ENCODE measurements at places on chromosomes 16 and 17.

GRCh38 chr17:4425398-4425797 is 8.3 kb upstream of the SPNS3 start:
- no peak for DNase-seq

DNA sequence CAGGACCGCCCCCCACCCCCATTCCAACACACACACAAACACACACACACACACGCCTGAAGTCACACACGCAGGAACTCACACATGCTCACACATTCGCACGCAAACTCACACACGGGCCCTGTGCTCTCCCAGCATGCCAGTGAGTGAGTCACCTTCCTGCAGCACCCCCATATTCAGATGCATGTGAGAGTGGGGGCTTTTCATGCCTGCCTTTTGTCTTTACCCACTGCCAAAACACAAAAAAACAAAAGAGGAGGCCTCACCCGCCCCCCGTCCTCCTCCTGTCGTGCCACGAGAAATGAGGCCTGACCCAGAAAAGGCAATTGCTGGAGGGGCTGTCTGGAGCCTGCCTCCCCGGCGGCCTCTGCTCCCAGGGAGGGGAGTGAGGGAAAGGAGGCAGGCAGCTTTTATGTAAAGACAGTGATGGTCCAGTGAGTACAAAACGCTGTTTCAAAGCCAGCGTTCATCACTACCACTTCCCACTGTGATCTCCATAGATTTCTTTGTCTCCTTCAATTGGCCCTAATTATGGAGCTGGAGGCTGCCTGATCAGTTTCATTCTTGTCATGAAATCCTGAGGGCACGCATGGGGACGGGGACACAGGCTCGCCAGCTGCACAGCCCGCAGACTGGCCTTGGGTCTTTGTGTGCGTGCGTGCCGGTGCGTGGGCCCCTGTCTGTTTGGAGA is 29.5 kb upstream of the GSE1 start:
- DNase-seq = peak; percentile 84

DNA sequence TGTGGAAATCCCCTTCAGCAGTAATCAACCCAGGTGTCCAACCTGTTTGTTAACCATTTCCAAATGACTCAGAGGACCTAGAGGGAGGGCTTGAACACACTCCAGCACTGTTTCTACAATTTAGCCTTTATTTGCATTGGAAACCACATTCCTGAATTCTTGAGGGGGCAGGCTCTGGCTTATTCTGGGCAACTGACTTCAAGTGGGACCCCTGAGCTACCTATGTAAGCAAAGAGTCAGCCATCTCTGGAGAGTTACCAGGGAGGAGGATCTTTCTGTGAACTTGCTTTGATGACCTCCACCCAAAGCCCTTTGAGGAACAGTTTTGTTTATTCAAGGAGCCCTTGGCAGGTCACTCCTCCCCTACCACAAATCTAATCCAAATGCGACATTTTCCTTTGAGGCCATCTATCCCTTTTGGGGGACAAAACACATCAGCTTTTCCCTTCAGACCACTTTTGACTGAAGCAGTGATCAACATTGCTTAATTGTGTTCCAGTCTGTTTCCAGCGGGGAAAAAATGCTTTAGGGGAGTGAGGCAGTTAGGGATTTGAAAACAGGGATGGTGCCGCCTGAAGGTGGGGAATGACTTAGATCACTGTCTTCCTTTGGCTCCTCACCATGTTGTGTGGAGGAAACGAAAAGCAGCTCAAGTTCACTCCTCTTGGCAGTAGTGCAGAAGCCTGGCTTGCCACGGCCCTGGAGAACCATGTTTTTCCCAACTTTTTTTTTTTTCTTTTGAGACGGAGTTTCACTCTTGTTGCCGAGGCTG is 46.2 kb downstream of the TUBD1 start:
- DNase-seq = peak; percentile 54

- DNase-seq = no peak
Measured at GRCh38 chr16:70440009-70440692, 1.3 kb upstream of the ST3GAL2 start.

- DNase-seq = no peak
Measured at GRCh38 chr16:46690281-46691178, 1.1 kb downstream of the ORC6 start.

GRCh38 chr17:66192378-66192687 is 400 bp upstream of the CEP112 start:
- no peak for DNase-seq

Data from NCI-H345 (cell line).